AML-193 (cell line): ENCODE measurements at places on chromosomes 5 and 9.

DNA sequence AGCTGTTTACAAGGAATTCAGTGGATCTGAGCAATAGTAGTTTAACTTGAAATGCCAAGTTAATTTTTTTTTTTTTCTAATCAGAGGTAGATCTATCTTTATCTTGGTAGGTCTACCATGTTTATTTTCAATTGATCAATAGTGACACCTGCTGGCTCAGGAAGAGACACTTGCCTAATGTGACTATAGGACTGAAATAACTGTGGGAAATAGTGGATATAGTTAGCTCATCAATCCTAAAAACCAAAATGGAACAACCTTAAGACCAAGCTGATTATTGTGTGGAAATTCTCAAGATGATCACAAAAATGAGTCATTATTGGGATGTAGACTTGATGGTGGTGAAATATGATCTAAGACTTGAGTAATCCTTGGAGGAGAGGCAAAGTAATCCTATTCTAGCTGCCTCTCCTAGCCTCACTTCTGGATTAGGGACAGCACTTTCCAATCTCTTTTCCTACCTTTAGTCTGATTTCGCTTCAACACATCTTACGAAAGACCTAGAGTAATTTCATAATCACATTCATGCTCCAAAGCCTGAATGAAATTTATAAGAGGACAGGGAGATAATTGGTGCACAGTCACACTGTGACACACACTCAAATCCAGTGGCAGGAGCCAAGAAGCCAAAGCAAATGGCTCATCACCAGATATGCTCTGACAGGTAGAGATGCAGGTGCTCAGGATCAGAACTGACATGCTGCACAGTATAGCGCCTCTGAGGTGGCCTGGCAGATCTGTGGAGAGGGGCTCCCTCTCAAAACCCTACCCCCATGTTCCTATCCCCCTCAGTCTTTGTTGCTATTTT is 156.3 kb downstream of the HMHB1 start:
- DNase-seq = peak; percentile 24

- no peak for DNase-seq
These were observed 58.0 kb downstream of the SH3GL2 start for GRCh38 chr9:17636821-17637220.

GRCh38 chr9:28389411-28389810 is 816.1 kb upstream of the C9orf72 start:
- DNase-seq = no peak

DNA sequence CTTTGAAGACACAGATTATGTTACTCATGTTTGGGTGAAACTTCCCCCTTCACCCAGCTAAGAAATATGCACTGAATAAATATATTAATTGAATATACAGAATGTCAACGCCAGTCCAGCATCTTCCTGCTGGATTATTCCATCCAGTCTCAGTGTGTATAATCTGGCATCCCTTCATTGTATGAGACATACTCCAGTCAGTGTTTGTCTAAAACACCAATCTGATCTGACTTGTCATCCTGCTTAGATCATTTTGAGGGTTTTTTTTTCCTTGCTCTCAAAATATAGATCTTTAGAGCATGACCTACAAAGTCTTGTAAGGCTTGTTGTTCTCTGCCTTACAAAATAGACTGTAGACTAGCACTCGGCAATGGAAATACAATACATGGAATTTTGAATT is 195.1 kb downstream of the SMARCA2 start:
- DNase-seq = no peak

DNA sequence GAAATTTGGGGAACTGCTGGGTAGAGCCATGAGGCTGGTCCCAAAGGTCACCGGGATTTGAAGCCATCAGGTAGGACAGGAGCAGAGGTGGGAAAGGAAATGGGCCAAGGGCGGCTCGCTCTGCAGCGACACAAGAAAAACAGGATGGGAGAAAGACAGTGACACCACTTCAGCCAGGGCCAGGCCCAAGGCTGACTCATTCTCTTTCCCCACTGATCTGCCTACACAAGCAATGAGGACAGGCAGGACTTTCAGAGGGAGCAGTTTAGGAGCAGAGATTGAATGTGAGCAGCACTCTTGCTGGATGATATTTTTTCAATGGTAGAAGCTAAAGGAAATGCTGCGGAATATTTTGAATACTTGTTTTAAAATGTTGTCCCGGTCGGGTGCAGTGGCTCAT is 3.5 kb downstream of the RUFY1 start:
- DNase-seq = no peak

- DNase-seq = no peak
These were observed 75.8 kb downstream of the INSYN2B start for GRCh38 chr5:169904508-169904907.

GRCh38 chr5:57938174-57938557 is 455.6 kb upstream of the ACTBL2 start:
- no peak for DNase-seq

- DNase-seq = no peak
These were observed 244.3 kb downstream of the DENND1A start for GRCh38 chr9:123685489-123686083.

DNA sequence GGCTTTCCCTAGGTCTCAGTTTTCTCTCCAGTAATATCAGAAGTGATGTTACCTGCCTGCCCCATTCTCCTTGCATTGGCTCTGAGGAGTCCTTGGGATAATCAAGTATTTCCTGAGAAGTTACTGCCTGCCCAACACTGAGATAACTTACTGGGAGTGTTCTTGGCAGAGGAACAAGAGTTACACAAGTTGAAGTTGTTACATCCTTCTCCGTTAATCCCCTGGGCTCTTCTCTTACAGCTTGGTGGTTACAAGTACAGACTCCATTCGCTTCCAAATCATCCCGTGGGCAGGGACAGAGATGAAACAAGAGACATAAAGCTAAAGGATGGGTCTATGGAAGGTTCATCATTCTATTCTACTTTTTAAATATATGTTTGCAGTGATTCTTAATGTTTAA is 74.1 kb upstream of the SAP30L start:
- DNase-seq = no peak

GRCh38 chr9:18382243-18382642 is 91.7 kb upstream of the ADAMTSL1 start:
- no peak for DNase-seq

GRCh38 chr9:137145731-137146526 is 7.0 kb downstream of the GRIN1 start:
- no peak for DNase-seq

GRCh38 chr9:134205672-134206310 is 41.4 kb upstream of the RNU6ATAC start:
- DNase-seq = no peak
